ENCODE measurements at places on chromosomes 3 and 15.

DNA sequence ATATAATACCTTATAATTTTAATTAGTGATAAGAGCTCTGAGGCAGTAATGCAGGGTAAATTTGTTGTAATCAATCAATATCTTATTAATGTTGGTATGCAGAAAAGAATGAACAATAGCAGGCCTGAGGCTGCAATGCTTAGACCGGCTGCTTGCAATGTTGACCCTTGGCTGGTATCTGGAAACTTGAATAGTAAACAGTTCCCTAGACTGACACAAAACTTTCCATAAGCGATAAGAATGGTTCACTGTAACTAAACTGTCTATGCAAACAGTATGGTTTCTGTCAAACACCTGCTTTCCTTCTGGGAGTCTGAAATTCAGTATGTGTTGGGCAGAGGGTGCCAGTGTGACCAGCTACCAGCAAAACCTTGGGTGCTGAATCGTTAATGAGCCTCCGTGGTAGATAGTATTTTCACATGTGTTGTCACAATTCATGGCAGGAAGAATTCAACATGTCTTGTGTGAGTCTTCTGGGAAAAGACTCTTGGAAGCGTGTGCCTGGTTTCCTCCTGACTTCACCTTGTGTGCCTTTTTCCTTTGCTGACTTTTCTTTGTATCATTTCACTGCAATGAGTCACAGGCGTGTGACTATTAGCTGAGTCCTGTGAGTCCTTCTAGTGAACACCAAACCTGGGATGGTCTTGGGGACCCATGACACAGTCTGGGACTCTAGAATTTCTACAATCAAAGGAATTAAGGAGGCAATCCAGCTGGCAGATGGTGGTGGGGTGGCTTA lies 30.7 kb upstream of the CLRN1 start:
- no peak for DNase-seq

DNA sequence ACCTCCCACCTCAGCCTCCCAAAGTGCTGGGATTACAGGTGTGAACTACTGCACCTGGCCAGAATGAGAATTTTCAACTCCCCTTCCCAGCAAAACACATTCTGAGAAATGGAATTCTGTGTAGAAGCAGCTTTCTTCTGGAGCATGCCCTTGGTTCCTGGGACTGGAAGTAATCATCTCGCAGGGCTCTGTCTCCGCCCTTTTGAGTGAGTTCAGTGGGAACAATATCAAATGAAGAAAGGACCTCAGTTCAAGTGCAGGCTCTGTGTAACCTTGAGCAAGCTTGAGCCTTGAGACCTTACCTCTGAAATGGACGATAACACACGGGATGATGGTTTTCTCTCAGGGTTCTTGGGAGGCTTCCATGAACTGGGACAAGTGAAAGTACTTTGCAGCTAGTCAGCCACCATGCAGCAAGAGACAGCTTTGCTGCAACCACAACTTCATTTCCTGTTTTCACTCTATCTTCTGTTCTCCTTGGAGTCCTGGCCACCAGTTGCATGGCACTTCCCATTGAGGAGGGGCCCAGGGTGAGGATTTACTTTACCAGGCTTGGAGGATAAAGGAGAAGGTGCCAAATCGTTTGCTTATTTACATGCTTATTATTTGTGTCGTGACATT lies 35.7 kb upstream of the IGF1R start:
- DNase-seq: no peak

- no peak for DNase-seq
Observed at GRCh38 chr3:128854475-128854874, 24.9 kb upstream of the ACAD9 start.

DNA sequence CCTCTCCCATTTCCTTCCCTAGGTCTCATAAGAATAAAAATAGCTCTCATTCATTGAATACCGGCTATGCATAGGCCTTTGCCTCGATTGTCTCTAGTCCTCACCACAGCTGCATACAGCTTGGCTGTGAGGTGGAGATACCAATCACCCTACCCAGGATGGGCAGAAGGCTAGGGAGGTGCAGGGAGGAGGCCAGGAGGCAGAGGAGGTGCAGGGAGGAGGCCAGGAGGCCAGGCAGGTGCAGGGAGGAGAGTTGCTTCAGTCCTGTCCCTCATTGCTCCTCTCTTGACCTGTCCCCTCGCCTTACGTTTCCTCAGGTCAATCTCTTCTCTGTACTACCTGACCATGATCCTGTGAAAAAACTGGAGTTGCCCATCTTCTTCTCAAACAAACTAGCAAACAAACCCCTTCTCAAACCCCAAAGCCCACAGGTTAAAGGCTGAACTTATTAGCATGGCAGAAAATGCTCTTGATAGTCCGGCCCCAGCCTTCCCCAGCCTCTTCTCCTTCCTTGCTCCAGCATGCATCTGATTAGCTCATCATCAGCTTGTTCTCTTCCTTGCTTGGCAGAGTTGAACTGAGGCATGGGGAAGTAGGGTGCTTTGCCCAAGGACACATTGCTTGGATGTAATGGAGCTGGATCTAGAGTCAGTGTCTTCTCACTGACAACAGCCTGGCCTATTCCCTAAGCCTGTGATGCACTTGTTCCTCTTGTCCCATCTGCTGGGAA lies 15.8 kb downstream of the PODXL2 start:
- DNase-seq: no peak

DNA sequence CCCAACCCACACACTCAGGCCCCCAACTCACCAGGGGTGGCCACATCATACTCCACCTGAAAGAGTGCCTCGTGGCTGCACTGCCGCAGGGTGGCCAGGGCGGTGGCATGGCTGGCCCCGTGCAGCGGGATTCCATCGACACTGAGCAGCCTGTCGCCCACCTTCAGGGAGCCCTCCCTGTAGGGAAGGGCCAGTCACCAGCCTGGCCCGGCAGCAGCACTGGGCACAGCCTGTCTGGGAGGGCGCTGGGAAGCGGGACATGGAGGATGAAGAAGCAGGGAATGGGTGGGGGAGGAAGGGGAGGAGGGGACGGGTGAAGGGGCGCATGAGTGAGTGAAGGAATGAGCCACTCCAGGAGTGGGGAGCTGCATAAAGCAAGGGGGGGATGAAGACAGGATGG lies 18.5 kb downstream of the GRIP2 start:
- no peak for DNase-seq

DNA sequence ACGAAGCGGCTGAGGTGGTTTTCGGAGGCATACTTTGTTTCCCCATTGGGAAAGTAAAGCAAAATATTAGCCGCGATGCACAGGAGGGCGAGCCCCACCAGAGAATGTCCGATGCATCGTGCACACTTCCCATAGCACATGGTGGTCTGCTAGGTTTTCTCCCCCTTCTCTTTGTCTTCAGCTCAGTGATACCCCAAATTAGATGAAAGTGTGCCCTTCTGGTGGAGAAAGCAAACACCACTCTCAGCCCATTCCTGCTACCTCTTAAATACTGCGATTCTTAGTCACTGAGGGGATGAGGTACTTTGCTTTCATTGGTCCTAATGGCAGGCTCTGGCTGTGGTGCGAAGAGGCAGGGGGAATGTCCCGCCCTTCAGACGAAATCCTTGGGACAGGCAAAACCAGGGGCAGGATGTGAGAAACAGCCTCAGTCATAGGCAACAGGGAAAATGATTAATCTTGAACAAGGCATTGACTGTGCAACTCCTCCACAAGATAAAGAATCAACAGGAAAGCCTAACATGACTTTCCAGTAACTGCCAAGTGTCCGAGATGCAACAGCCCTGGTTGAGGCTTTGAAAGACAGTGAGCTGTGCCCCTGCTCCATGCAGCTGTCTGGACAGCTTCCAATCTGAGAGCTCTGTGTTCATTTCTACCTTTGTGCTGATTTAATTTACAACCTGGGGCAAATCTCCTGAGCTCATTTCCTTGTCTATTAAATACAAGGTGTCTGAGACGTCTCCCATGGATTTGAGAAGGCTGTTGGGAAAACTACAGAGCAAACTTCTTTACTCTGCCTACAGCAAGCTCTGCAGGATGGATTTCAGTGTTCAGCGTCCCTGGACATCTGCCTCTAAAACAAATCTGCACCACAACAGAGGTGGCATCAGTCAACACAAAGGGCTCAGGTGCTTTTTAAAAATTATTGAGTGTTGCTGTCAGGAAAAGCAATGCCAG lies at the start of gene TM4SF1:
TM4SF1 (minus strand) TSS at position 242 of the 957 bp plus-strand sequence; CDS start at position 140, 102 bp downstream.
- DNase-seq: no peak

- DNase-seq: no peak
Observed at GRCh38 chr15:29785642-29786041, 36.6 kb downstream of the TJP1 start.

- DNase-seq: peak; percentile 5
Observed at GRCh38 chr3:113912552-113913236, 35.1 kb upstream of the ZDHHC23 start.

- no peak for DNase-seq
Observed at GRCh38 chr15:28957606-28958498, 72.1 kb downstream of the APBA2 start.

DNA sequence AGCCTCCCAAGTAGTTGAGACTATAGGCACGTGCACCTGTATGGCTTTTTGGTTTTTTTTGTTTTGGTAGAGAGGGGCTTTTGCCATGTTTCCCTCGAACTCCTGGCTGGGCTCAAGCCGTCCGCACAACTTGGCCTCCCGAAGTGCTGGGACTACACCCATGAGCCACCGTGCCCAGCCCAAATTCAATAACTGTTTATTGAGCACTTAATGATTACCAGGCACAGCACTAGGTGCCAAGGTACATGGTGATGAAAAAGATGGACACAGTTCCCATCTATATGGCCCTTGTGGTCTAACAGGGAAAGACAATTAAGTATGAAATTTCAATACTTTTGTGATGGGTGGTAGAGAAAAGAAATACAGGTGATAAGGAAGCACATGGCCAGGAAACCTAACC lies 35.8 kb upstream of the ZNF148 start:
- DNase-seq: no peak

DNA sequence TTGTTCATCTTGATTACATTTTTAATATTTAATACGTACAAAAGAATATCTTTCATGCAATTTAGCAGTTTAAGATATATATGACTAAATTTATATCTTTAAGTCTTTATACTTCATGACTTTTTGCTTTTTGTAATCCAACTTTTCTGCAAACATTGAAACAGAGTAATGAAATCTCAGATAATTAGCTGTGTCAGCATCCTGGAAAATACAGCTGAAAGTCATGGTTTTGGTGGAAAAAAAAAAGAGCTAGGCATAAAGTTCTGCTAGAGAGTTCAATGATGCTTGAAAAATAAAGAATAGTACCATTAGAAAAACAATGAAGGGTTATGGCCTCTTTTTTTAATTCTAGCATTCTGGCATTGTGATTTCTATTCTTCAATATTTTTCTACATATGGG lies 387.4 kb upstream of the ROBO2 start:
- DNase-seq: no peak

- DNase-seq: no peak
Observed at GRCh38 chr3:177220136-177220974, 23.1 kb upstream of the TBL1XR1 start.

GRCh38 chr3:178823150-178823549 lies 248.5 kb downstream of the ZMAT3 start:
- DNase-seq: no peak

DNA sequence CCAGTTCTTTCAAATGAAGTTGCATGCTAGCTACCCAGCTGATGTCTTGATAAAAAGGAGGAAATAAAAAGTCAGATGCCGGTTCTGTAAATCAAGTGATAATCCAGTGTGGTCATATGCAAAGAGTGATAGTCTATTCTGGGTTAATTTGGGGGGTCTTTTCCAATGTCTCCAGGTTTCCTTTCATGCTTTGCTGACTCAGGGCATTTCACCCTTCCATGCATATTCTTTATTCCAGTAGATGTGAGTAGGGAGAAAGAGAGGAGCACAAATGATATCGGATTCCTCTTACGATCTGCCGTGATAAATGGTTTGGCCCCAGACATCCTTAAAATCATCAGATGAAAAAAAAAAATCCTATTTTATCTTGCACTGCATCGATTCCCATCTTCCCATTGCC lies 60.8 kb downstream of the ADAMTS9 start:
- DNase-seq: no peak

DNA sequence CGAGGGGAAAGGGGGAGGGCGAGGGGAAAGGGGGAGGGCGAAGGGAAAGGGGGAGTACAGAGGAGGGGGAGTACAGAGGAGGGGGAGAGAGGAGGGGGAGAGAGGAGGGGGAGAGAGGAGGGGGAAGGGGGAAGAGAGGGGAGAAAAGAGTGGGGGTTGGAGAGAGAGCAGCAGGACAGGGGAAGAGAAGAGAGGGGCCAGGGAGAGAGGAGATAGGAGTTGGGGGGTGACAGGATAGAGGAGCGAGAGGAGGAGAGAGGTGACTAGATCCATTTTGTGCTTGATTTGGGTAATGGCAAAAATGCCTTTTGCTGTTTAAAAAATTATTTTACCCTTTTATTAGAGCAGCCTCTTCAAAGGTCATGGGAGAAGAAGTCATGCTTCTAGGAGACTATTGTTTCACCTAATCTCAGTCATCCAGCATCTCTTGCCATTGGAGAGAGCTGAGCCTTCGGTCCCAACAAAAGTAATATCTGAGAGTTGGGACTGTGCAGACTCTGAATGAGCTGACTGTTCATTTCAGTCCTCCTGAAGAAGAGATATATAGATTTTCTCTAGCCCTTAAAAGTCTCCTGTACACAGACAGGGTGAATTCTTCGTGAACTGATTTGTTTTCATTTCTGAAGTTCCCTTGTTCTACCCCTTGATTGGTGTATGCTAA lies 15.1 kb upstream of the TOP2B start:
- DNase-seq: no peak

- no peak for DNase-seq
Observed at GRCh38 chr3:3586336-3586735, 212.9 kb upstream of the LRRN1 start.

GRCh38 chr3:150291515-150291914 lies 116.6 kb upstream of the TSC22D2 start:
- no peak for DNase-seq
